LHCN-M2 (cell line): ENCODE measurements at places on chromosomes 3 and 15.

- DNase-seq: peak; percentile 19
These were observed 4.7 kb downstream of the NR1D2 start for GRCh38 chr3:23949784-23950183.

- DNase-seq: no peak
These were observed 15.8 kb upstream of the ABHD17C start for GRCh38 chr15:80679167-80679803.

- no peak for DNase-seq
These were observed 26.9 kb downstream of the MKRN2OS start for GRCh38 chr3:12518261-12519028.

GRCh38 chr3:105876780-105877327, 8.0 kb upstream of the CBLB start:
- peak; percentile 22 for DNase-seq

- DNase-seq: no peak
These were observed 547.0 kb downstream of the NSUN3 start for GRCh38 chr3:94609908-94610307.

- no peak for DNase-seq
These were observed 14.4 kb downstream of the ALDH1L1 start for GRCh38 chr3:126166009-126166408.

DNA sequence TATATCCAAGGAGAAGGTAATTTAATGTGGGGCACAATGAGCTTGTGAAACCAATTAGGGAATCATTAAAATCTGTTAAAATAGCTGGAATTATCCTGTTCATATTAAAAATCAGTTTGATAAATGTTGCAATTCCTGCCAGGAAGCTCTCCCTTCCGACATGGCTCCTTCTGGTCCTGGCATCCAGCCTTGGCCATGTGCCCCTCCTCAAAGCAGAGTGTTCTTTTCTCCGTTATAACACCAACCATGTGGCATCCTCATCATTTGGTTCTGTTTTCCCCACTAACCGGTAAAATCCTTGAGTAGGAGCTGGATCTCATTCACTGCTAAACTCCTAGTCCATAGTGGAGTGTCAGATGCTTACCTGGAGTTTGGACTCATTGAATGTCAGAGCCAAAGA, 127.2 kb downstream of the ARNT2 start:
- no peak for DNase-seq

- DNase-seq: peak; percentile 13
These were observed 22.4 kb downstream of the SENP5 start for GRCh38 chr3:196889844-196890708.
